ENCODE measurements at places on chromosomes 1 and 21.

DNA sequence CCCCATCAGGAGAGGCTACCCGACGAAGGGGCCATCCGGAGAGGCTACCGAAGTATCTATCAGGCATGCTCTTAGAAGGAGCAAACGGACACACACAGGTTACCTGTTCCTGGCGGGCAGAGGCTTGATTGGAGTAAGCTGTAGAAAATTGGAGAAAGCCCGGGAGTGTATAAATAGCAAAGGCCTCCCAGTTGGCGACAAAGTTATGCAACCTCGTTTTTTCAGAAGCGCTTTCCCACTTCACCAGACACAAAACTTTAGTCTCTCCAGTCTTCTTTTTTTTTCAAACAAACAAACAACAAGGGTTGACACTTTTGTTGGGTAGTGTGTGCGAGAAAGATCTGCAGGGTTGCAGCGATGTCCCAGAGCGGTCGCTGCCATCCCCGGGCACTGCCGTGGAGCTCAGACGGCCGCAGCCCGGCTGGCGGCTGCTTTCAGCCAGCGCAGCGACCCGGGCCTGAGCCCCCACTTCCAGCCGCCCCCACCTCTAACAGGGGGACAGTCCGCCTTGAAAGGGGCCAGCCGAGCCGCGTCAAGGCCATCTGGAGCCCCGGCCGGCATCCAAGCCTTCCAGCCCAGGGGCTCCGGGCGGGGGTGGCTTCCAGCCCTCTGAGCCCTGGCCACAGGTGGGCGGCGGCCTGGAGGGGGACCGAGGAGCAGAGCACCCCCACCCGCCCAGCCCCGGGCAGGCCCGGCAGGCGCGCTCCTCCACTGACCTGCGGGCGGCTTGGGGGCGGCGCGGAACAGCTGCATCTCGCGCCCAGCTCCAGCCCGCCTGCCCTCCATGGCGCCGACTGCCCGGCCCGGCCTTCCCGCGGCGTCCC, 616 bp downstream of the MCOLN3 start:
- peak; percentile 32 for DNase-seq

- no peak for DNase-seq
These were observed 2.2 kb downstream of the APP start for GRCh38 chr21:26168371-26168770.

GRCh38 chr1:218392780-218393179, 47.6 kb downstream of the TGFB2 start:
- no peak for DNase-seq

GRCh38 chr21:45966791-45967394, 14.7 kb upstream of the COL6A1 start:
- no peak for DNase-seq

DNA sequence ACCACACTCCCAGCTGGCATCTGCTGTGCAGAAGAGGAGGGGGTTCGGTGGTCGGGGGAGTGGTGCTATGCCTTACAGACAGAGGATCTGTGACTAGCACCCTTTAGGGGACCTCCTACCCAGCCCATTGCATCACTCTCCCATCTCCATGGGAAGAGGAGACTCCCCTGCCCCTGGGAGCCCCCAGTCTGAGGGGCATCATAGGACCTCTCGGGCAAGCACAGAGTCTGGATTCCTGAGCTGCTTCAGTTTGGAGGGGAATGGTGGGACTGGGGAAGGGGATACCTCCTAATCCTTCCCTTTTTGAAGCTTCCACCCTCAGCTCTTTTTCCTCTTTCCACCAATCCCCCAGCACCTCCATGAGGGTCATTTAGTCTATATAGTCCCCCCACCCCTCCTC, 1.4 kb downstream of the INSRR start:
- no peak for DNase-seq
